ENCODE measurements at places on chromosomes 4 and X.

- DNase-seq, result no peak
Observed at GRCh38 chr4:10750714-10751113, 66.1 kb upstream of the CLNK start.

DNA sequence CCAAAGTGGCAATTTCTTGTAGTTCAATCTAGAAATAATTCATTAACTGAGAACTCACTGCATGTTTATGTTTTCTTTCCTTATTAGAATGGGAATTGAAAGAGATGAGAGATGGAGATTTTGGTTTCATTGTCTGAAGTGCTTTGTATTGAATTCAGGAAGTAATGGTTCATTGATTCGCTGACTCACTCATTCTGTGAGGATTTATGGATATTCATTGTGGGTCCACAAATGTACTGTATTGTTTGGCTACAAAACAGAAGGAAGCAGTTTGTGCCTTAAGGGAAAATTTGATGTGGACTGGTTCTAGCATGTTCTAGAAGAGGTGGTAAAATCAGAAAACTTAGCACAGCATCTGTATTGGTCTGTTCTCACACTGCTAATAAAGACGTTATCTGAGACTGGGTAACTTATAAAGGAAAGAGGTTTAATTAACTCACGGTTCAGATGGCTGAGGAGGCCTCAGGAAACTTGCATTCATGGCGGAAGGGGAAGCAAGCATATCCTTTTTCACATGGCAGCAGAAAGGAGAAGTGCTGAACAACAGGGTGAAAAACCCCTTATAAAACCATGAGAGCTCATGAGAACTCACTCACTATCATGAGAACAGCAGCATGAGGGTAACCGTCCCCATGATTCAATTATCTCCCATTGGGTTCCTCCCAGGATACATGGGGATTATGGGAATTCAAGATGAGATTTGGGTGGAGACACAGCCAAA is 132.3 kb upstream of the VCX3A start:
- DNase-seq, result no peak

DNA sequence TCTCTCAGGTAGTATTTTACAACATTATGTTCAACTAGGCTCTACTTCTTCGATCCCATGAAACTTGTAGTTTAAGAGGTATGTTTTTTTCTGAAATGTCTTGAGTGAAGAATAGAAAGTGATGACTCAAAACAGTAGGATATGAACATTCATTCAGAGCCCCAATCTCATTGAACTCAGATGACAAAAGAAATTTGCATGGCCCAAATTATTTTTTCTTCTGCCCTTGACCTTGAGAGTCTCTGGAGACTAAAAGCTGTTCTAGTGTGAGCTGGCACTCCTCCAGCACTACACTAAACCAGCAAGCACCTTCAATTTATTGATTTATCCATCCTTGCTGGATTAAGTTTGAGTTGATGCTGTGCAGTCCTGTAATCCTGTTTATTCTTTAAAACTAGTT is 4.0 kb downstream of the DCLK2 start:
- no peak for DNase-seq

DNA sequence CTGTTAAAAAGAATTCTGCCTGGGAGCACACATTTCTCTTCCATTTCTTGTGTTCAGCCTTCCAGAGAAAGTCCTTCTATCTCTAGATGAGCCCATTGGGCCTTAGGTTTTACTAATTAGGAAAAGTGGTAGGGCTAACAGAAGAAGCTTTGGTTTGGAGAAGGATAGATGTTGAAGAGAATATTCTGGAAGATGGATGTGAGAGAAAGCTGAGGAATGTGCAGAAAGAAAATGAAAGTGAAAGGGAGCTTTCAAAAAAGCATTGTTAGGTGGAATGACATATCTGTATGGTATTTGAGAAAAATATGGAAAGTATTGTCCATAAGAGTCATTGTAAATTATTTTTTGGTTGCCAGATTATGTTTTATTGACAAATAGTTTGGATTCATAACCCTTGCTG is 474.8 kb upstream of the SLIT2 start:
- no peak for DNase-seq

DNA sequence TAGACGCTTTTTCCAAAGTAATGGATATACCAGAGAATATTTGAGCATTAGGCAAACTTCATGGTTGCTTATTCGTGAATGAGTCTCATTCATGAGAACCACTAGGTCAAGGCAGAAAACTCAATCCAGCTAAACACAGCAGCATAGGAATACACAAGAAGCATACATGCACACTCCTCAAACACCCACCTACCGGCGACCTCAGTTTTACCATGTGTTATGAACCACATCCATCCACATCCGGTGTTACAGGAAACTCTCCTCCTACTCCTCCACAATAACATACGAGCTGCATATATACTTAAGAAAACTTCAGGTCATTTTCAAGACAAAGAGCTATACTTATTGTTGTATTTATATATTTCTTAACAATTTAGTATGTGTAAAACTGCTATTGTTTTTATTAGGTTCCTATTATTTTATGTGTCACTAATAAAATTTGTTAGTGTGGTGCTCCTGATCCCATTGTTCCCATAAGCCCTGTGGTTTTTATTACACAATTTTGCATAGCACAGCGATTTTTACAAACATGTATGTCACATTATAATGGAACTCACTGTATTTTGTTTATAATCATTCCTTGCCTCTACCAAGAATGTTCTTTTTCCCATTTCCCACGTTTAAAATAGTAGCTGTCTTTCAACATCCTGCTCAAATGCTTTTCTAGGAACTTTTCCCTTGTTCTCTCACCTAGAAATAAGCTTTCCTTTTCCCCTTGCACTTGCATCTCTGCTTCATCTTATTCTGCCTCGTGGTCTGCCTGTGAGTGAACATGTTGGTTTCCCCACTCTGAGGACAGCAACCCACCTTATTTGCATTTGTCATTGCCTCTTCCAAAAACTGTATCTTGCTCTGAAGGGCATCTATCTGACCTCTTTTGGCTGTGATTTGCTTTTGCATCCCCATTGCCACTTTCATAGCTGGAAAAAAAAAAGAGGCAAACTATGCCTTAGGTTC is 48.3 kb downstream of the STBD1 start:
- DNase-seq, result no peak

DNA sequence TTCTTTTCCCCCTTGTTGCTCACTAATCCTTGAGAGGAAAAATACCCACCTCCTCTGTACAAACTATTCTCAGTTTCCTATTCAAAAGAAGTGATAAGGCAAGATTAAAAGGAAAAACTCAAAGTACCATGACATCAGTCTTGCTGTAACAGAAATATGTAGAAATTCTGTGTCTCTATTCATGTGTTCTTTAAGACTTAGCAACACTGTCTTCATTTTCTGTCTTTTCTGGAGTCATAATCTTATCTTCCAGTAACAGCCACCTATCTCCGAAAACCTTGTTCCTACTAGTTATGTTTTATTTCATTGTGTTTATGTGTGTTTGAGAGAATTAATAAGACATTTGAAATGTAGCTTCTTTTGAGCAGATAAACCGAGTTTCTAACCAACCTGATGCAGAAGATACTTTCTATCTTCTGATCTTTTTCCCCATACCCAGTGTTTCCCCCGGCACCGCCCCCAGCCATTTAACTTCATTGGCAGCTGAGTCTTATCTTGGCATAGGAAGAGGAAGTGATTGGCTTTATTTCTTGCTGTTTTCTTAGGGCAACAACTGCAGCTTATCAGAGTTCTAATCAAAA is 8.0 kb downstream of the FAM241A start:
- no peak for DNase-seq

DNA sequence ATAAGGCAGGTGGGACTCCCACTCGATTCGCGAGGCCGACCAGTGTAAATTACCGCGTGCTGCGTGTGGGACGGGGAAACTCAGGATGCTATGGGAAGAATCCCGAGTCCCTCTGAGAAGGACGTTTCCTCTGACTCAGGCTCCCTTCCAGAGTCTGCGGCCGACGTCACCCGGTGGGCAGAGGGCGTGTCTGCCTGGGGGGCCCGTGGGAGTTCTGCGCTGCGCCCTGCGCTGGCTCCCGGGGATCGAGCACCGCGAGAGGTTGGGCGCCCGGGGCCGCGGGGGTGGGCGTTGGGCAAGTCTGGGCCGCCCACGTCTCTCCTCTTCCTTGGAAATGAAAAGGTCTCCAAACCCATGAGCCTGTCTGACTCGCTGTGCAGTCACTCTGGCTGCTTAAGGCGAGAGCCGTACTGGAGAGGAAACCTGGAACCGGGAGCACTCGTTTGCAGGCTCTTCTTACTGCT is 568 bp downstream of the NIPAL1 start:
- no peak for DNase-seq

GRCh38 chr4:128859887-128860677 is 50.6 kb downstream of the JADE1 start:
- no peak for DNase-seq

DNA sequence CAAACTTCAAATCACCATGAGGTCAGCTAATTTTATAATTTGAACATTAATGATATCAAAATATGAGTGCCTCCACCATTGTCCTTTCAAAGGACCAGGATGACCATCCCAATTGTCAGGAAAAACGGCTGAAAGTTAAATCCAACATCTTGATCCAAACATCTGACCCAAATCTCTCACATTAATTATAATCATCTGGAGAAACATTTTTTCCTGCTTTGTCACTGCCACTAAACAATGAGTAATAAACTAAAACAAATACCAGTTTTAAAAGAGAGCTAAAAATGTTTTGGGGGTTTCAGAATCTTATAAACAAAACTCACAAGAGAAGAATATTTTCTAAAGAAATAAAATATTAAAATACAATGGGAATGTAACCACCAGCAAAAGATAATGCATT is 45.7 kb upstream of the NDST4 start:
- DNase-seq, result no peak

DNA sequence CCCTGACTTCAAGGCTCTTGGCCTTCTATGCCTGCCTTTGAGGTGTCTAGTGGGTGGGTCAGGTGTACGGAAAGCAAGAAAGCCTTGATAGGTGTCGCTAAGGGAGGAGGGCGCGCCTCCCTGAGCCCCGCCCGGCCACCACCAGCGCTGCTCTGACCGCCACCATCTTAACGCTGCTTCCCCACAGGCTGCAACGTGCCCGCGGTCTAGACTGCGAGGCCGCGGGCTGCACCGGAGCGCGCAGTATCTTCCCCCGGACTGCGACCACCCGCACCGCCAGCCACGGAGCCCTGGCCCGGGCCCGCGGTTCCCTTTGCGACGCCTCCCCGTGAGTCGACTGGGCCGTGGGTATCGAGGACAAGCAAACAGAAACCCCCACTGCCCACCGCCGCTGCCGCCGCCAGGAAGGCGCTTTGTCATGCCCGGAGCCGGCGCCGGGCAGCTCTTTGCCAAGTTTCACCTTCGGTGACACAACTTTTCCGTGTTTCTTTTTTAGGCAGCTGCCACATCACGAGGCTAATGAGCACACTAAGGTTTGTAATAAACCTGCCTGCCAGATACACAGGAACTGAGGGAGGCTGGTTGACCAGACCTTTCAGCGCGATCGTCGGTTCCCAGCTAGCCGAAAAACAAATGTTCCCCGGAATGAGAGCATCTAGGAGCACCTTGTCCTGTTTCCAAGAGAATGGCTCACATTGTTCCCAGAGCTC is 335.8 kb upstream of the F9 start:
- DNase-seq, result no peak

DNA sequence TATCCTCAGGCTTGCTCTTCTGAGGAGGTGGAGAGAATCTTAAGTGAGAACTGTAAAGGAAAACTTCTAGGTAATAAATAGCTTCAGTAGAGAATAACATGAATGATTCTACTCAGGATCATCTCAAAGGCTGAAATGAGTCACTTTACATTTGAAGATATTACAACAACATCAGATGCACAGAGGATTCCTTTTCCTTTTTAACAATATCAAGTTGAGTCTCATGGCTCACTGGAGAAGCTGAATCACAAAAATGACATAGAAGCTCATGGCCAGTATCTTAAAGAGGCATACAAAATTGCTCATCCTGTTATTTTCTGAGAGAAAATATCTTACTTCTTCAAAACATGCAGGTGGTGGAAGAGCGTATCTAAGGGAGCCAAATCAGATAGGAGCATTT is 72.5 kb upstream of the EMCN start:
- no peak for DNase-seq

GRCh38 chr4:18689308-18690115 is 668.0 kb upstream of the LCORL start:
- no peak for DNase-seq

Measured in SIG-M5 (cell line).